Fibroblast of lung (primary cell): ENCODE measurements at places on chromosomes 4 and X. TPM values are rescaled to one million over a fixed set of nuclear protein-coding genes. Genes with fewer than 3 reads are reported as not detected.

Gene SLC6A14
- not detected in 2 replicates for total RNA-seq

Gene SSX3
- not detected in 2 replicates for total RNA-seq

Gene TRAM1L1
- total RNA-seq: 3.1 and 5.0 TPM in 2 replicates

Gene HPGDS
- total RNA-seq: not detected in 2 replicates

Gene WDR45
- 59.8 TPM in 2 replicates for total RNA-seq

Gene ZCCHC18
- total RNA-seq: 0.66 and 1.3 TPM in 2 replicates

Gene TLL1
- total RNA-seq: 0.26 and 0.33 TPM in 2 replicates

Gene TLR10
- total RNA-seq: not detected in 2 replicates

Gene KIT
- 0.50 and 0.51 TPM in 2 replicates for total RNA-seq

Gene NMU
- not detected in 2 replicates for total RNA-seq

Gene ETDB
- not detected in 2 replicates for total RNA-seq

Gene SERPINA7
- not detected in 2 replicates for total RNA-seq

Gene TRIM60
- not detected in 2 replicates for total RNA-seq

Gene HS6ST2
- 0.17 and 0.26 TPM in 2 replicates for total RNA-seq

Gene MAGEA10
- total RNA-seq: not detected in 2 replicates

Gene MND1
- total RNA-seq: 1.0 and 5.8 TPM in 2 replicates

Gene PNMA3
- 0.26 and 0.33 TPM in 2 replicates for total RNA-seq

Gene TLR7
- not detected in 2 replicates for total RNA-seq

Gene NAT8L
- 0.17 and 0.26 TPM in 2 replicates for total RNA-seq

Gene FAM149A
- 9.4 and 11.3 TPM in 2 replicates for total RNA-seq

Gene HSPA4L
- total RNA-seq: 8.5 and 10.1 TPM in 2 replicates

Gene ARSD
- 14.1 and 30.7 TPM in 2 replicates for total RNA-seq

Gene YY2
- 1.0 and 2.8 TPM in 2 replicates for total RNA-seq

Gene CYLC1
- not detected in 2 replicates for total RNA-seq

Gene ASB9
- total RNA-seq: 1.2 TPM in 1 of 2 replicates, not detected in the other

Gene PAGE4
- not detected in 2 replicates for total RNA-seq

Gene ADAM29
- total RNA-seq: not detected in 2 replicates

Gene C4orf46
- 7.2 and 11.2 TPM in 2 replicates for total RNA-seq

Gene NLRP2B
- total RNA-seq: under 0.01 TPM in 1 of 2 replicates, not detected in the other

Gene TLR1
- 1.3 and 1.7 TPM in 2 replicates for total RNA-seq

Gene SCOC
- total RNA-seq: 33.9 and 40.1 TPM in 2 replicates

Gene TSPAN7
- not detected in 2 replicates for total RNA-seq

Gene PLXNA3
- 11.6 and 17.8 TPM in 2 replicates for total RNA-seq

Gene NEXMIF
- total RNA-seq: under 0.01 TPM in 1 of 2 replicates, not detected in the other

Gene GAGE12E
- not detected in 2 replicates for total RNA-seq

Gene TMEM165
- total RNA-seq: 98.9 and 108 TPM in 2 replicates

Gene IQSEC2
- total RNA-seq: 3.6 and 9.9 TPM in 2 replicates

Gene KIAA1210
- total RNA-seq: not detected in 2 replicates

Gene IL1RAPL2
- total RNA-seq: not detected in 2 replicates

Gene FAM47A
- not detected in 2 replicates for total RNA-seq

Gene SLC2A9
- 2.3 and 2.8 TPM in 2 replicates for total RNA-seq

Gene RAB41
- total RNA-seq: not detected in 2 replicates

Gene BDH2
- total RNA-seq: 50.1 and 67.2 TPM in 2 replicates

Gene MED28
- 11.0 and 20.1 TPM in 2 replicates for total RNA-seq

Gene H2AZ1
- total RNA-seq: 108 and 132 TPM in 2 replicates

Gene GUCY1A1
- total RNA-seq: 10.7 and 23.4 TPM in 2 replicates

Gene CXCL3
- 1.3 and 2.5 TPM in 2 replicates for total RNA-seq
